ENCODE measurements at places on chromosomes 7 and 10.
A peak's percentile ranks its signal among the peaks of the same experiment; 100 is the strongest.

GRCh38 chr10:93206652-93207051, 133.0 kb downstream of the CYP26A1 start:
- peak; percentile 17 for DNase-seq

DNA sequence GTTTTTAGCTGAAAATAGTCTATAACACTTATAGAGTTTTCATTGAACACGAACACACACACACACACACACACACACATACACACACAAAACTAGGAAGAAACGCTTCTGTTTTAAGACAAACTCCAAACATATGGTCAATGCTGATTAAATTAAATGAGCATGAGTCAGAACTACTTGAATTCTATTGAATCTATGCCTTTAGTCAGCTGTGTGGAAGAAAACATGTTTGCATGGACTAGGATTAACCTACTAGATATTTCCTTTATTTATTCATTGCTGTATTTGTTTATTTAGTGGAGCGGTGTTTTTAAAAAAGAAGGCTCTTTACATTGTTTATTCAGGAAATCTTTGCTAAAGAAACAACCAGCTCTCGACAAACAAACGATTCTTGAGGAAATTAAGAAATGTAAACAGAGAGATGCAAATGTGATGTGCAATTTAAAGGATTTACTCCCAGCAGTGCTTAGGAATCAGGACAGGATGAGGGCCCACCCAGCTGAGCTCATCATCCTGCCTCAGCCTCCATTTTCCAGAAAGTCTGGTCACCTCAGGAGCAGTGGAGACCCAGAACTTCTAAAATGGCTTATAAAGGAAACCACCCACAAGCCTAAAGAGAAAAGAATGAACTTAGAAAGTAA, 83.2 kb downstream of the PDE1C start:
- no peak for DNase-seq

GRCh38 chr7:24444666-24445440, 128.4 kb upstream of the PALS2 start:
- no peak for DNase-seq

DNA sequence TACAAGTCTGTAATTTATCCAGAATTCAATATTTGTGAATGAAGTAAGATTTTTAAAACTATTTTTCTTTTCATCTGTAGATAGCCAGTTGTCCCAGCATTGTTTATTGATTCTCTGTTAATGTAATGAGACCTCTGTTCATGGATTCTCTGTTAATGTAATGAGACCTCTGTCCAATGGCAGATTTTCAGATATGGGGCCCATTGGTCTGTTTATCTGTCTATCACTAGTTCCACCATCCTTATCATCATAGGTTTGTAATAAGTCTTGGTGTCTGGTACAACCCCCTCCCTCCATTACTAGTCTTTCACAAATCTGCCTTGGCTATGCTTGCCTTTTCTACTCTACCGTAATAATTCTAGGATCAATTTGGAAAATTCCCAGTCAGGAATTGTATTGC, 276.6 kb downstream of the ARHGAP12 start:
- no peak for DNase-seq

DNA sequence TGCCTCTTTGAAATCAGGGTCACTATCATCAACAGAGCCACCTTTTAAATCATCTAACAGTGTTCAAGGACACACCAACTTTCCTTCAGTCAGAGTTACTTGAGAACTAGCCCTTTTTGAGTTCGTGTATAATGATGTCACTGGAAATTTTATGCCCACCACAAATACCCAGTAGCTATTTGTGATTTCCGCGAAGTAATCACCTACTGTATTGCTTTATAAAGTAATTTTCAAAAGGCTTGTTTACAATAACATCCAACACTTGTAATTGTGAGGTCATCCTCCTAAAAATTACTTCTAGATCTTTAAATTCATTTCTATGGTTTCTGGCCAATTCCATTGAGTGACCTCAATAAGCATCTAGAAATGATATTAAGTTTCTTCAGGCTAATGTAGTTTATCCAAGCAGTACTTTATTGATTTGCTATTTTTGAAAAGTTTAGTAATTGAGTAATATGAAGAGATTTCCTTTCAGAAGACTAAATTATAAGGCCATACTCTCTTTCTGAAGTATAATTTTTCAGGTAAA, 12.8 kb downstream of the TRDMT1 start:
- no peak for DNase-seq

GRCh38 chr10:79021948-79022499, 46.7 kb upstream of the ZMIZ1 start:
- no peak for DNase-seq

DNA sequence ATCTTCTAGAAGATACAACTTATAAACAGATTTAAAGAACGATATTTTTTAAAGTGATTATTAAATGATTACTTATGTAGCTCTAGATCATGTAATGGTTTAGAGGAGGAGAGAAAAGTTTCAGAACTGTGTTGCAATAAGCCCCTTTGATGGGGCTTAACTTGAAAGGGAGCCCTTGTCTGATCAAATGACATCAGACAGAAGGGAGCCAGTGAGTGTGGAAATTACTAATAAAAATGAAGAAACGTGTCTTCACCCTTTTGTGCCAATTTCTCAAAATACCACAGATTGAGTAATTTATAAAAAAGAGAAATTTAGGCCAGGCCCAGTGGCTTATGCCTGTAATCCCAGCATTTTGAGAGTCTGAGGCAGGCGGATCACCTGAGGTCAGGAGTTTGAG, 318.2 kb downstream of the EXOC4 start:
- DNase-seq: peak; percentile 21
